ENCODE measurements at places on chromosomes 5 and 9.
A peak's percentile ranks its signal among the peaks of the same experiment; 100 is the strongest.

DNA sequence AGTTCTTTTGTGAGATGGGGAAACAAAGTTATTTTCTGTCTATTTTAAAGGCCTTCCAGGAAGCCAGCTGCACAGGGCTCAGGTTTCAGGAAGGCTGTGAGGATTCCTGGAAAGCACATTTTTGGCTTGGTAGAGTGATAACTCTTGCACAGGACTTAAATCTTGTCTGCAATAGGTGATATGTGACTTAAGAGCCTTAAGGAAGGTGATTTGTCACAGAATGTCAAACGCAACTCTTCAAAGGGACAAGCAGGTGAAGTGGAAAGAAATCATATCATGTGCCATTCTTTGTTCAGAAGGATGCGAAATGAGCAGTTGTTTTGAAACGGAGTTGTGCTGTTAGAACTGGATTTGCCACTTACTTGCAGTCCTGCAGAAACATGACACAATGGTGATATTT, 459.3 kb downstream of the MAT2B start:
- DNase-seq: no peak

DNA sequence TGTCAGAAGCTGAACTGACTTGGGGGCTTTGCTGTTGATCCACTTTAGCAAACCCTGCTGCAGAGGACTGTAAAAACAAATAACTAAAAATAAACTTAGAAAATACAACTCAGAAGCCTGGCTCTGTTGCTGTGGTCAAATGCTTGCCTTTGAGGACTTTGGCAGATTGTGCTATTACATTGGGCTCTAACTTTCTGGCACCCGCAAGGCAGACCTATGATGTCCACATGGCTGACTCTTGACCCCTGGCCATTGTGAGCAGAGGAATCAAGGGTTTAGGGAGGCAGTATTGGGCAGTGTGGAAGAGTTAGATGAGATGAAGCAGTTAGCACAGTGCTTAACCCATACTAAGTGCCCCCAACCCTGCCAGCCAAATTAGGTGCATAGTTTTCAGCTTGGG, 34.0 kb downstream of the OTULIN start:
- no peak for DNase-seq

DNA sequence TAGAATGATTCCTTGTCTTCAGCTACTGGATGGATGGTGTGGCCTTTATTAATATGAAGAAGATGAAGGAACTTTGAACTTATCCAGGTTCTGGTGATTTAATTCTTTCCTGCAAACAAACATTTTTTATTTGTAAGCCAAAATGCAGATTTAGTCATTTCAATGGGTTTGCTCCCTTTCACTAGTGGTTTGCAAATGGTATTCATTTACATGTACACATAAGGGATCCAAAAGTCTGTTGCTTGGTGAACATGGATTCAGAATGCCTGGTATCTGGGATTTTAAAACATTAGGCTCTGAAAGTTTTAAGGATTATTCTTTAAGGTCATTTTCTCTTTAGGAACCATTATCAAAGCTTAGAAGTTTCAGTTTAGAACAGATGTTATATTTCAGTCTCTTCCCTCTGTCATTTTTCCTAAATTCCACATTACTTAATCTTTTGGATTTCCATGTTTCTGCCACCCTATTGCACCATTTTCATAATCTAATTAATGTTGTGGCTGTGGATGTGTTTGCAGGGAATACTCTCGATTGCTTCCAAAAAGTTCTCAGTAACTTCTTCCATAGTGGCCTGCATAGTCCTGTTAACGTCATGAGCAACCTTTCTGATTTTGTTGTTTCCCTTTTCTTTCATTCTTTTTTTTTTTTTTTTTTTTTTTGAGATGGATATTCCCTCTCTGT, 10.1 kb downstream of the TTC1 start:
- no peak for DNase-seq

DNA sequence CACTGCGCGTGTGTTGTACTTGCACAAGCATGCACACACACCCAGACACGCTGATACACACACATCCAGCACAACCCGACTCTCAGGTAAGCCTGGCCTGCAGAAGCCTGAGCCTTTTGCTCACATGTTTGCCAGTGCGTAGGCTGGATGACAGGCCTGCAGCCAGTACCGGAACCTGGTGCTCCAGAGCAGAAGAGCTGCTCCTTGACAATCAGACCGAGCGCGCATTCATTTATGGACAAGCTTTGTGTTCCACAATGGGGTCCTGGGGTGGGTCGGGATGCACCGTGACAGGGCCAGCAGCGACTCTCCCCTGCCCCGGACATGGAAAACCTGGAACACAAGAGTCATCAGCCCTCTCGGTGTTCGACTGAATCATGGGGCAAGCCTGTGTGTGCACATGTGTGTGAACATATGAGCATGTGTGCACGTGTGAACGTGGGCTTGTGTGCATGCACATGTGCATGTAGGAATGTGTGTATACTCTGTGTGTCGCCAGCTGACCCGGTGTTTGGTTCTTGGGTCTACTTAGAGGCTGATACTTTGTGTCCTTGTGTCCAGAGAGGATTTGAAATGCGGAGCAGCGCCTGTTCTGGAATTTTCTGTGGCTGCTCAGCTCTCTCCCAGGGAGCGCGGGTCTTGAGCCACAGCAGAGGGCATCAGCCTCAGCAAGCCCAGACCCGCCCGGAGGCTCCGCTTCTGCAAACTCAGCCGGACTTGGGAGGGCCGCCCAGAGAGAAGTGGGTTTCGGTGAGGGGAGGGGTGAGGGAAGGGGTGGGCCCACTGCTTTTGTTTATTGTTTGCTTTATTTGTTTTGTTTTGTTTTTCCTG, 32.2 kb downstream of the IRX4 start:
- DNase-seq: peak; percentile 3

DNA sequence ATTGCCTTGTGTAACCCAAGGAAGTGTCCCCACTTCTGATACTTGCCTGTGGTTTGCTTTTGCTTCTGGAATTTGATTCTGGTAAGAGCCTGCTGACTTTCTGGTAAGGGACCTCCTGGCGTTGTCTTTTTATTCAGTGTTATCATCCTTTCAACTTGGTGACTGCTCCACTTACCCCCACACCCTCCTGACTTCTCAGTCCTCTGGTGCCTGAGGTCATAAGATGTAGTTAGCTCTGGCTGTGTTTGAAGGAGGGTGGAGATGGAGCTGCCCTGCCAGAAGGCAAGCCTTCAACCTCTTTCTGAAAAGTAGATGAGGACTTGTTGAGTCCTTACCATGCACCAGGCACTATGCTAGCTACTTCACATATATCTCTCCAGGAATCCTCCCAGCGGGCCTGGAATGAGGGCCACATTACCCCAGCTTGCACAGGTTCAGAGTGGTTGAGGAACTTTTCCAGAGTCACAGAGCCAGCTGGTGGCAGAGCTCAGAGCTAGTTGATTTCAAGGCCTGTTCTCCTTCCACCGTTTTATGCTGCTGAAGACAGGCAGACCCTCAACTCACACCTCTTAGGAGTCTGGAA, 45.2 kb upstream of the PITX1 start:
- DNase-seq: no peak

- no peak for DNase-seq
Measured at GRCh38 chr9:134337469-134337868, 11.2 kb downstream of the RXRA start.

DNA sequence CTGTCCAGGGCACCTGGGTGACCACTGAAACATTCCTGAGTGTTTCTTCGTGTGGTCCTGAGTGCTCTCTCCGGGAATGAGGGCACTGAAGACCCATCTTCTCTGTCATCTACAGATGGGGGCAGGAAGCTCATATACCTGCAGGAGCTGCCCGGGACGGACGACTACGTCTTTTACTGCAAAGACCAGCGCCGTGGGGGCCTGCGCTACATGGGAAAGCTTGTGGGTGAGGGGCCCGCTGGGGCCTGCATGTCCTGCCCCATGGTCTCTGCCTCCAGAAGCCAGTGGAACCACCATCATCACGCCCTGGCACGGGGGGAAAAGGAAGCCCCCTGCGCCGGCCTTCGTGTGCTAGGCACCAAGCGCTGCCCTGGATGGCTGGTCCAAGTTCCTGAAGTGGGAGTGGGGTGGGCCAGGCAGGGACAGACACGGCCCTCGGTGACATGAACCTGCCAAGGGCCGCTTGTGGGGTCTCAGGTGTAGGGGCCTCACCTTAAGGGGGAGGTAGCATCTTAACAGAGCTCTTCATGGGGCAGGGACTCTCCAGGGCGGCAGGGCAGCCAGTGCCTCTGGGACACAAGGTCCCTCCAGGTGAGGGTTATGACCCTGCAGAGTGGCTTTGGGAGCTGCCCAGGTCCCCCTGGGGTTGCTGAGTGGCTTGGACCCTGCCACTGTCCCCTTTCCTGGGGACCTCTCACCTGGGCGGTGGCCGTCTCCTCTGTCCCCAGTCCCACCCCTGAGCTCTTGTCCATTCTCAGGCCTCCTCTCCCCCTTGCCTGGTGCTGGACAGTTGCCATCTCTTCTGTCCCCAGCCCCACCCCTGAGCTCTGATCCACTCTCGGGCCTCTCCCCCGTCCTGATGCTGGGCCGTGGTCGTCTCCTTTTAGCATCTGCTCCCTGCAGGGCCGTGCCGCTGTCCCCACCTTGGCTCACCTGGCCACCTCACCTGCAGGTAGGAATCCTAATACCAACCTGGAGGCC, 2.1 kb downstream of the OBP2A start:
- DNase-seq: no peak

DNA sequence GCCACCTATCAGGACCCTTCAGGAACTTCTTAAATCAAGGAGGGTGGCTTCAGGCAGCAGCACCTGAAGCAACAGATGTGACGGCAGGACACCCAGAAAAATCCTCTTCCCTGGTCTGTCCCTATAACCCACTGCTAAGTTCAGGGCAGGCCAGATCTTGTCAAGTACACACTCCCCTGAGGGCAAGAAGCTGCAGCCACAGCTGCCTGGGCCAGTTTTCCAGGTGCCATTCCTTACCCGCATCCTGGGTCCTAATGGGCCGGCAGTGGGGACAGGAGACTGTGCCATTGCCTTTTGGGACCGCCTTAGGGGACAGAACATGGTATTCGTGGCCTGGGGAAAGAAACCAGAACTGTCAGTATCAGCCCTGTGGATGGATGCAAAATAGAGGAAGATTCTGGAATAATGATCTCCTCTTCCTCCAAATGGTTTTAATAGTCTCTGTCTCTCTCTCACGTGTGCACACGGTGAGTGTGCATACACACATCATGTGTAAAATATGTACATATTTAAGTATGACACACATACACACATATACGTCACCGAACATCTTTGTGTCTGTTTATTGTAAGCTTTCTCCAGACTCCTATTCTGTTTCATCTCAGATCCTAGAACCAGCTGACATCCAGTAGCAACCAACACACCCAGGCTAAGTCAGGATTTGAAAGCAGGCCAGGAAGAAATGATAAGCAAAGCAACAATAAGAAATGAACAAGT, 14.0 kb downstream of the ORM2 start:
- DNase-seq: no peak

DNA sequence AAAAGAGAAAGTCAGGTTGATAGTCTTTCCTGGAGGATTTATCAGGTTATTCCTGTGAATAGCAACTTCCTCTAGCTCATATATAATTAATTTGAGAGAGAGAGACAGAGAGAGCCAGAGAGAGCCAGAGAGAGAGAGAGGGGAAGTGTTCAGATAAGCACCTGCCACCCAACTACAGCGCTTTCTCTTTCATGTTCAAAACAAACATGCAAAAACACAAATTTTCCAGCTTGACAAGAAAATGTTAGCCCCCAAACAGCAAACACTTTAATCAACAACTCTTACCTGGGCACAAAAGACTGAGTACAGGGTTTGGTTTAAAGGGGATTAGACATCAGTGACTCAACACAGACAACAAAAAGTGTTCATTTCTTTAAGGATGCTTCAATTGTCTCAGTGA, 61.7 kb upstream of the PLPP6 start:
- no peak for DNase-seq

- no peak for DNase-seq
Measured at GRCh38 chr9:71937898-71938297, 26.5 kb downstream of the C9orf85 start.

GRCh38 chr9:99720455-99721050, 101.1 kb upstream of the NR4A3 start:
- no peak for DNase-seq

- DNase-seq: no peak
Measured at GRCh38 chr5:175021841-175022625, 297.7 kb downstream of the MSX2 start.

DNA sequence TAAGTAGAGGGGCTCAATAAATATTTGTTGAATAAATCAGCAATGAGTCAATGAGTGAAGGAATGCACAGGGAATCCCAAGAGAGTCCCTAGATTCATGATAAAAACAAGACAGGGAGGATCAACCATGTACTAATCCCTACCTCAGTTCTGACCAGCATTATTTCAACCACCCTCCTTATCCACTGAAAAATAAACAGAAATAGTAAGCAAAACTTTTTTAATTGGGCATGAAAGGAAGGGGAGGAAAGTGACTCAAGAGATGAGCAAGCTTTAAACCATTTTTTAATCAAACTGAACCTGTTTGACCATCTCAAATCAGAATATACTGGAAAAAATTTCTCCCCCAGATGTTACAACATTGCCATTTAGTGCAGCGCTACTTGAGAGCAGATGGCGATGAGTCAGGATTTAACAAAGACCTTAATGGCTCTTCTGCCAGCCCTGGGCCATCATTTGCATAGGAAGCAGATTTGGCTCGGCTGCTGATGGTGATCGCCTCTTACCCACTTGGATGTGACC, 194.8 kb upstream of the SLC30A5 start:
- DNase-seq: no peak

DNA sequence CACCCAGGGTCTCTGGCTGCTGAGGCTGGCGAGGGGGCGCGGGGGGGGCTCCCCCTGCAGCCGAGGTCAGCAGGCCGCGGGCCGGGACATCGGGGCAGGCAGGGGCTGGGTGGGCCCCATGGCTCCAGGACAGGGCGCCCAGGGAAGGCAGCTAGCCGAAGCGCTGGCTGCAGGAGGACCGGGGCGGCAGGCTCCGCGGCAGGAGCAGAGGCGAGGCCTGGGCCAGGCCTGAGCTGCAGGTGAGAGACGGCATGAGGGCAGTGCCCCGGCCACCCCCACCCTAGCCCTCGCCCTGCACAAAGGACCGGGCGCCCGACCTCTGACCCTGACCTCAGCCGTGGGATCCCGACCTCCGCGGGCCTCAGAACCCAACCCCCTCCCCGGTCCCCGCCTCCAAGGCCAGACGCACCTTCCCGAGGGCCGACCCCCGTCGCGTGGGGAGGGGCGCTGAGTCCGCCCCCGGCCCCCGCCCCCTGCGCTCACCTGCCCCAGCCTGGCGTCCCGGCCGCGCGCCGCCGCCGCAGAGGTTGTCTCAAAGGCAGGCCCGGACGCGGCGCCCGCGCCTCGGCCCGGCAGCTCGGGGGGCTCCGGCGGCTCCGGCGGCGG, 431 bp downstream of the RNF208 start:
- DNase-seq: no peak

GRCh38 chr9:136787690-136788400, 3.3 kb upstream of the TMEM141 start:
- DNase-seq: peak; percentile 52

Measured in hypothalamus (tissue), 51 donors.